ENCODE measurements at places on chromosomes 13 and 19. TPM values are rescaled to one million over a fixed set of nuclear protein-coding genes. Genes with fewer than 3 reads are reported as not detected.

GRCh38 chr13:44822291-44822690 is 167.0 kb downstream of the NUFIP1 start:
- no peak for DNase-seq

DNA sequence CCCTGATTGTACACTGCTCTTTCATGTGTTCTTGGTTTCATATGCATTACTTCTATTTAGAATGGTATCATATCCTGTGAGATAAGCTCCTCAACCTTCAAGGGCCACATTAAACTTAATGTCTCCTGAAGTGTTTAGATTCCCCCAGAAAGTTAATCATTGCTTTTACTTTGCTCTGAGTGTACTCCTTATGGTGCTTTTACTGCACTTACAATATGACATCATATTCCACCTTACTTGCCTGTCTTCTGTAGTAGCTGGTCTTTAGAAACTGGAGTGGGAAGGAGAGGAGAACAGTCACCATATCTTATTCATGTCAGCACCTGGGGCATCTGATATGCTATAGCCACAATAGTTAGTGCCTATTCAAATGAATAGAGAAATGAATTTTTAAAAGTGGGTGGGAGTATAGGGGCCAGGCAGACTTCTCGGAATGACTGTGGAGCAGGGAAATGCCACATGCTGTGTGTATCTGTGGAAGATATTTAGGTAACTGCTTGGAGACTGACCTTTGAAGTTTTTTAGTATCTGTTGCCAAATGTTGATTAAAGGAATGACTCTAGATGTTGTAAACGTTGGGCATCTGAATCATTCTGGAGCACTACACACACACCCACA is 40.2 kb downstream of the SLAIN1 start:
- no peak for DNase-seq

GRCh38 chr13:24644036-24644435 is 36.2 kb upstream of the ATP12A start:
- no peak for DNase-seq

DNA sequence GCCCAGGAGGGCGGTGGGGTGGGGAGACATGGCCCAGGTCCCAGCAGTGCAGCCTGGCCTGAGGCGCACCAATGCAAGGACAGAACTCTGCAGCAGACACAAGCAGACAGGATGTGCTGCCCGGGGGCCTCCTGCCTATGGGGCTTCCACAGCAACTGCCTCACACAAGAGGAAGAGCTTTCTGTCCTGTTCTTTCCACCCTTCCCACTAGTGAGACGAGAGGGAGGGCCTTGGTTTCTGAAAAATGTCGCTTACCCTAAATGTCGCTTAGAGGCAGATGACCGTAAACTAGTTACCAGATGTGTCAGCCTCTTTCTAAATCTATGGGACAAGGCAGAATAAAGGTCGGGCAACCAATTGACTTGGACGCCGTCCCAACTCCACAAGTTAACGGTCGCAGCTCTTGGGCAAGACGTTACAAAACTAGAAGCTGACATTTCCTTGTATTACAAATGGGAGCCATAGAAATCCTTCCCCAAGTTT is at the start of gene LAIR1:
Gene LAIR1 (minus strand): TSS at position 157 of the 483 bp plus-strand sequence. CDS start 127 bp downstream, at position 30.
- DNase-seq, result no peak

GRCh38 chr19:535017-535835 is 3.7 kb downstream of the CDC34 start:
- no peak for DNase-seq

- DNase-seq, result no peak
These were observed 1.1 kb downstream of the DACH1 start for GRCh38 chr13:71865874-71866334.

DNA sequence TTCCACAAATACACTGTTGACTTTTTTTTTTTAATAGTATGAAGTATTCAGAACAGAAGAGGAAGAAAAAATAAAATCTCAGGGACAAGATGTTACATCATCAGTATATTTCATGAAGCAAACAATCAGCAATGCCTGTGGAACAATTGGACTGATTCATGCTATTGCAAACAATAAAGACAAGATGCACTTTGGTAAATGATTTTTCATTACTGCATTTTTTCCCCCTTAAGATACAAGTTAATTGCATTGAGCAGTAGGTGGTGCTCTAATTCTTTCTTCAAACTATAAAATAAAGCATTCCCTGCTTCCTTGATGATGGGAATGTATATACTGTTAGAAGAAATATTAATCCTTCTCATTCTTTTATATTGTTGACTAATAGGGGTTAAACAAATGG is 17.1 kb downstream of the UCHL3 start:
- no peak for DNase-seq

DNA sequence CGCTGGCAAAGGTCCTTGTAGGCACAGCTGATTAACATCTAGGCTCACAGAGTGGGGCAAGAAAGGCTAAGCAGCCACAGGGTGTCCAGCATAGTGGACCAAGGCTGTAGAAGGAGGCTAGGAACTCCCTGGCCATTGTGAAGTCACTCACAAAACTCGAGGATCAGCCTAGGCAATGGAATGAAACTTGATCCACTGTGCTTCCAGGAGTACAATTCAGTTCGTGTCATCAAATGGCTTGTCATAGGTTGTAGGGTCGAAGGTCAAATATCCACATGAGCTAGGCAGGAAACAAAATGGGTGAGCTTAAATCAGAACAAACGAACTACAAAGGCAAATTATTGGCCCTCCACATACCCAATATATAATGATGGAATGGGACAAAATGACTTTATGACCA is 4.4 kb upstream of the FAM187B start:
- DNase-seq, result no peak

DNA sequence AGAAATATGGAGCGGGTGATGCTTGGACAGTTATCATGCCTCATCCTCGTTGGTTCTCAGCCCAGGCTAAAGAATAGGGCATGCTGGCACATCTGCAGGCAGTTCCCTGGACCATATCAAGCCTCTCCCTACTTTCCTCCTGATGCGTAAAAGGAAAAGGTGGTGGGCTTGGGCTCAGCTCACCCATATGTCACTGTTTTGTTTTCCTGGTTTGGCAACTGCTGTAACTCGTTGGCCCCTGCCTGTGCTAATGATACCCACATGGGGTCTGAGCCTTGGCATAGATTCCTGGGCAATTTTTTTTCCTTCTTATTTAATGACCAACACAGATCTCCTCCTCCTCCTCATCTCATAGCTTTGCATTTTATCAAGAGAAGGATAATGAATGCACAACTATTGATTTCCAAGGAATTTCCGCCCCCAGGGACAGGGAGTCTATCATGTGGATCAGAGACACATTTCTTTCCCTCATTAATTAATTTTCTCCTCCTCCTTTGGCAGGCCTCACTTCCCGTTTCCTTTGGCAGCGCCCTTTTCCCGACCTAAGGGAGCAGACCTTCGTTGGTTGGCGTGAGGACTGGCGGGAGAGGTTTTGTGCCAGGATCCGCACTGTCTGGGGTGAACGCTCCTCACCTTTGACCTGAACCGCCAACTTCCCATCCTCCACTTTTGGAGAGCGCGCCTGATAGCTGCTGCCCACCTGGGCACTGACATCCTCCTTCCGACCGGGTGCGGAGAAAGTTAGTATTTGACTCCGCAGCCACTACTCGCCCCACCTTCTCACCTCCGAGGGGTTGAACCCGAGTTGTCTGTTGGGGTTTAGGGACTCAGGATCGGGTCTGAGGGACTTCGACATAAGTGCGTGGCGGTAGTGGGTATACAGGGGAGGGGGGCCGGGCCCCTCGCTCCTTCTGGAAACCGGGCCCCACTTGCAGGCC is 3.4 kb upstream of the POU4F1 start:
- no peak for DNase-seq

- DNase-seq, result no peak
These were observed 8.2 kb downstream of the NDUFA11 start for GRCh38 chr19:5895409-5895808.

DNA sequence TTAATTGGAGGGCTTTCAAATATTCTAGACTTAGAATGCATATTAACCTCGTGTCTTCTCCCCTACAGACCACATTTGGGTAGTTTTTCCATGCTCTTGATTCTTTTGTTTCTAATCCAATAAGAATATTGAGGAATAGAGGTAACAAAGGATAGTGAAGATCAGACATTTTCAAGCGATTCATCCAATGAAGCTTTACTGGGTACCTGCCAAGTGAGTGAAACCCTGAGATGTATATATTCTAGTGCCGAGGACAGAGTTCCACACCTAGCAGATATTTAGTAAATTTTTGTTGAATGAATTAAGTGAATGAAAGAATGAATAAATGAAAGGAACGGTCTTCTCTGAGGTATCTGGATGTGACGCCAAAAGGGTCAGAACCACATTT is 442 bp upstream of the RFC3 start:
- DNase-seq, result no peak

- no peak for DNase-seq
These were observed 368.8 kb upstream of the TSHZ3 start for GRCh38 chr19:31718032-31718431.

DNA sequence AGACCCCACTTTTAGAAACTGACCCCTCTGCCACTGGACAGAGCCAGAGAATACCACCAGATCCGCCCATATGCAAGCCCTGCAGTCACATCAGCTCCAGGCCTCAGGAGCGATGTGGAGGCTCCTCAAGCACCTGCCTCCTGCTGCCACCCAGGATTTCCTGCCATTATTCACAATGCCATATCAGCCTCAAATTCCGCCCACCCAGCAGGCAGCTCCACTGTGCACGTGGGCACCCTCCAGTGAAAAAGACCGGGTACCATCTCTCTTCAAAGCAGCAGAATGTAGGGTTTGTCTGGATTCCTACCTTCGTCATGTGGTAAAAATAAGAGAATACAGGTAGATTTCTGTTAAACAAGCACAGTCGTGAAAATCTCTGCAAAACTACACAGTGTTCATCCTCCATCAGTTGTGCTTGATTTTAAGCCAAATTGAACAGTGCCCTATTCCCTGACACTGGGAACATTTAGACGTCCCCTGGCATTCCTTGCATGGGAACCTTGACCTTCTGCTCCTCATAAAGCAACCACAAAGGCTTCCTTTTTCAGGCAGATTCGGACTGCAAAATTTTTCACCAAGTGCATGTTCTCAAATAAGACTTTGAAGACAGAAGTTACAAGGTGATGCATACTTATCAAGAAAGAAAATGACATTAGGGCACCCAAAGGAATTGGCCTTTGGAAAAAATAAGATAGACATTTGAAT is 56.4 kb downstream of the FAM124A start:
- DNase-seq, result no peak

DNA sequence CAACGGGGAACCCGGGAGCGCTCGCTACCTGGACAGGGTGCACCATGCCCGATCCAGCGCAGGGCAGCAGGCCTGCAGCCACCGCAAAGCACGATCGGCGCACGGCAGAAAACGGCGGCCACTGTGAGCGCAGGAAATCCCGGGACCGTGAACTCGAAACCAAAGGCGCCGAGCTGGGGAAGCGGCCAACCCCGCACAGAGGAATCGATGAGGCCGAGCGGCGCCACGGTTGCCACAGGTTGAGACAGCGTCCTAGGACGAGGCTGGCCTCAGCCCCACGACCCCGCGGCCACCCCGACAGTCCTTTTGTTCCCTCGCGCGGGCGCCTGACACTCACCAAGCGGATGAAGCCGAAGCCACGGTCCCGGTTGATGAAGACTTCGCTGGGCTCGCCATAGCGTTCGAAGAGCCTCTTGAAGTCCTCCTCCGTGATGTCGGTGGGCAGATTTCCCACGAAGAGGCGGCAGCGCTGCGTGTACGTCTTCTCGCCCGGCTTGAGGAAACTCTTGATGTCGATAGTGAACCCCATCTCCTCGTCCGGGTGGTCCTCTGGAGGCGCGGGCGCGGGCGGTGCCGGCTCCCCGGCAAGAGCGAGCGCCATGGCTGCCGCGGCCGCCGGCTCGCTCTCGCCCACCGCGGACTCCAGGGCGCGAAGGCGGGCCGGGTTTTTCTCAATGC is 557 bp downstream of the PSPC1 start:
- DNase-seq, result no peak

DNA sequence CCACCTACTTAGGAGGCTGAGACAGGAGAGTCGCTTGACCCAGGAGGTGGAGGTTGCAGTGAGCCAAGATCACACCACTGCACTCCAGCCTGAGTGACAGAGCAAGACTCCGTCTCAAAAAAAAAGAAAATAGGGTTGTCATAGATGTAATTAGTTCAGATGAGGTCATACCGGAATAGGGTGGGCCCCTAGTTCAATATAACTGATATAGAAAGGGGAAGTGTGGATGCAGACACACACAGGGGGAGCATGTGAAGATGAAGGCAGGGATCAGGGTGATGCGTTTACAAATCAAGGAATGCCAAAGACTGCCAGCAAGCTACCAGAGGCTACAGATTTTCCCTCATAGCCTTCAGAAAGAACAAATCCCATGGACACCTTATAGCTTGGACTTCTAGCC is 24.3 kb upstream of the EEF1AKMT1 start:
- DNase-seq, result no peak

- no peak for DNase-seq
These were observed 22.3 kb downstream of the NLRP13 start for GRCh38 chr19:55909801-55910200.

DNA sequence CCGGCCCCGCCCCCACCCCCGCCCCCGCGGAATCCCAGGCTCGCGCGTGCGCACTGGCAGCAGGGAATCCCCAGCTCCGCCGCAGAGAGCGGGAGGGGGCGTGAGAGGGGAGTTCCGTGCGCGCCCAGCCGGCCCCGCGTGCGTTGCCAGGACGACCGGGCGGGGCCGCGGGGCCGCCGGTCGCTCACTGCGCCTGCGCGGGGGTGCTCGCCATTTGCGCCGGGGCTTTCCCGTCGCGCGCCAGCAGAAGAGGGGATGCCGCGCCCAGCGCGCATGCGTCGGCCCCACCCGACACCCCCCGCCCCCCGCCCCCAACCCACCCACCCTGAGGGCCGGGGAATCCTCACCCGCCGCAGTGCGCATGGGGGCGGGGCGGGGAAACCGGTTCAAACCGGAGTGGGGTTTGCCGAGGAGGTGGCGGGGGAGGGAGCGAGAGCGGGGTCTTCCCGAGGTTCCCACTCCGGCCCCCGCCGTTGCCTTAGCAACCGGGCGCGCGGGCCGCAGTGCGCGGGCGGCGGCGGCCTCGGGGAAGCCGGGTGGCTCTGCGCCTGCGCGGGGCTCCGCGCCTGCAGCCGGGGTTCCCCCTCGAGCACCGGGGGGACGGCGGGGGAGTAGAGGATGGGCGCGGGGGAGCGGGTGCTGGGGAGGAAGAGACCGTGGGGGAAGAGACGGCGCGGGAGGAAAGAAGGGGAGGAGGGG is 15.1 kb downstream of the CCDC124 start:
- no peak for DNase-seq

GRCh38 chr13:99435116-99435515 is 66.2 kb upstream of the TM9SF2 start:
- no peak for DNase-seq

Gene CEACAM3
- polyA plus RNA-seq, result not detected

Gene ASPDH
- polyA plus RNA-seq, result not detected

Gene LRP3
- 12.7 TPM for polyA plus RNA-seq

Gene FAM83E
- 0.31 TPM for polyA plus RNA-seq

Gene ZNF285
- polyA plus RNA-seq, result 1.6 TPM

Gene RYR1
- 0.75 TPM for polyA plus RNA-seq

Gene ZNF878
- 0.24 TPM for polyA plus RNA-seq

Gene GALP
- not detected for polyA plus RNA-seq

Gene CABP5
- polyA plus RNA-seq, result not detected
